Activated CD4-positive, alpha-beta T cell treated with anti-CD3 and anti-CD28 coated beads, Interleukin-2, amount 10 ng/mL, durations not matched to agents 7 days and 5 days (primary cell): ENCODE measurements at places on chromosomes 7 and 10.
A peak's percentile ranks its signal among the peaks of the same experiment; 100 is the strongest.

DNA sequence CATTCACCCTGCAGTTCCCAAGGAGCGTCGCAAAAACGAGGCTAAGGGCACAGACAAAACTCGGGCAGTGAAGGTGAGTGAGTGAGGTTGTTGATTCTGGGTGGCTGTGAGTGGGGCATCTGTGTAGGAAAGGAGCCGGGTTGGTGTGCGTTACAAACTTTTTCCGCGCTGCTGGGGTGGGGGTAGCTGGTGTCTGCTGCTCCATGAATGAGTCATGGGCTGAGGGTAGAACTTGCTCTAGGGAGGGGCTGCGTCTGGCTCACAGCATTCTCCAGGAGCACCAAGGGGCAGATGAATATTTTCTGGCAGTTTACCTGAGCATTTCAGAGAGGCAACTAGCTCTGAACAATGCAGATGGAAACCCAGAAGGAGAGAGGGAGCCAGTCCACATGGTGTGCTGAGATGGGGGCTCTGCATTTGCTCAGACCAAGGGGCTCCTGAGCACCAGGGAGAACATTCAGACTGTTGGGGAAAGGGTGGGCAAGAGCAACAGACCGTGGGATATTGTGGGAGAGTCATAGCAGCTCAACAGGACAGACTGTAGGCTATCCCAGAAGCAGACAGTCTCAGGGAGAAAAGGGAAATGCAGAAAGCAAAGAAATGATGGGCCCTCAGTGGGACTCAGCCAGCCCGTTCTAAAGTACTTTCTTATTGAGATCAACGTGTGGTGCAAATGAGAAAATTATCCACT is 18.8 kb downstream of the NOBOX start:
- H3K4me3 ChIP-seq: no peak overlapping the region
- peaks cover 3% of the 10 kb centered on the region for H3K36me3 ChIP-seq
- H3K27me3 ChIP-seq: no peaks in the 10 kb centered on the region
- H3K27ac ChIP-seq: no peak overlapping the region
- peak; percentile 4 for DNase-seq
- no peaks in the 10 kb centered on the region for H3K4me1 ChIP-seq

DNA sequence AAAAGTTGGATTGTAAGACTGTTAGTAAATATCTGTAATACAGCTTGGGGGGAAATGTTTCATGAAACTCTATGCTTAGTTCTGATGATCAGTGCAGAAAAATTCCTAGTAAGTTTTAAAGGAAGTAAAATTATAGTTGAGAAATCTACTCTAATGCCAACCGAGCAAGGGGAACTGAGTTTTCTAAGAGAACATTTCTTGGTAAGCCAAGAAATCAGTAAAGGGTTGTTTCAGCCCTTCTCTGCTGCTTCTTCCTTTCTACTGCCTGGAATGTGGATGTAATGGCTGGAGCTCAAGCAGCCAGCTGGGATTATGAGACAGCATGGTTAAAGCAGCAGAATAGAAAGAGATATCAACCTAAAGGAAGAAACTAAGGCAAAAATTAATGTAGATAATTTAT is 15.9 kb upstream of the AKR1B1 start:
- H3K4me1 ChIP-seq: no peaks in the 10 kb centered on the region
- H3K27me3 ChIP-seq: no peaks in the 10 kb centered on the region
- no peak overlapping the region for H3K27ac ChIP-seq
- no peak for DNase-seq

- H3K27ac ChIP-seq: no peak overlapping the region
- no peak for DNase-seq
- no peaks in the 10 kb centered on the region for H3K36me3 ChIP-seq
- H3K4me1 ChIP-seq: peaks cover 4% of the 10 kb centered on the region
- no peak overlapping the region for H3K4me3 ChIP-seq
Measured at GRCh38 chr10:75295868-75296441, 60.2 kb upstream of the COMTD1 start.

GRCh38 chr7:115654384-115655214 is 376.0 kb downstream of the TFEC start:
- no peak overlapping the region for H3K4me3 ChIP-seq
- no peaks in the 10 kb centered on the region for H3K4me1 ChIP-seq
- no peaks in the 10 kb centered on the region for H3K27me3 ChIP-seq

DNA sequence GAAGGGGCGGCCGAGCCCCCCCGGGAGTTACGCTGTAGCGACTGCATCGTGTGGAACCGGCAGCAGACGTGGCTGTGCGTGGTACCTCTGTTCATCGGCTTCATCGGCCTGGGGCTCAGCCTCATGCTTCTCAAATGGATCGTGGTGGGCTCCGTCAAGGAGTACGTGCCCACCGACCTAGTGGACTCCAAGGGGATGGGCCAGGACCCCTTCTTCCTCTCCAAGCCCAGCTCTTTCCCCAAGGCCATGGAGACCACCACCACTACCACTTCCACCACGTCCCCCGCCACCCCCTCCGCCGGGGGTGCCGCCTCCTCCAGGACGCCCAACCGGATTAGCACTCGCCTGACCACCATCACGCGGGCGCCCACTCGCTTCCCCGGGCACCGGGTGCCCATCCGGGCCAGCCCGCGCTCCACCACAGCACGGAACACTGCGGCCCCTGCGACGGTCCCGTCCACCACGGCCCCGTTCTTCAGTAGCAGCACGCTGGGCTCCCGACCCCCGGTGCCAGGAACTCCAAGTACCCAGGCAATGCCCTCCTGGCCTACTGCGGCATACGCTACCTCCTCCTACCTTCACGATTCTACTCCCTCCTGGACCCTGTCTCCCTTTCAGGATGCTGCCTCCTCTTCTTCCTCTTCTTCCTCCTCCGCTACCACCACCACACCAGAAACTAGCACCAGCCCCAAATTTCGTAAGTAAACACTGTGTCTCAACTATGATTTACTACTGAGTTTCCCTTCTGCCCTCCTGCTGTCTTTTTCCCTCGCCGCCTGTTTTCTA is 666 bp downstream of the NRG3 start:
- DNase-seq: no peak
- peak overlapping the region; percentile 56 for H3K4me3 ChIP-seq
- H3K4me1 ChIP-seq: peaks cover 3% of the 10 kb centered on the region
- peaks cover 2% of the 10 kb centered on the region for H3K36me3 ChIP-seq
- peaks cover 55% of the 10 kb centered on the region for H3K27me3 ChIP-seq

DNA sequence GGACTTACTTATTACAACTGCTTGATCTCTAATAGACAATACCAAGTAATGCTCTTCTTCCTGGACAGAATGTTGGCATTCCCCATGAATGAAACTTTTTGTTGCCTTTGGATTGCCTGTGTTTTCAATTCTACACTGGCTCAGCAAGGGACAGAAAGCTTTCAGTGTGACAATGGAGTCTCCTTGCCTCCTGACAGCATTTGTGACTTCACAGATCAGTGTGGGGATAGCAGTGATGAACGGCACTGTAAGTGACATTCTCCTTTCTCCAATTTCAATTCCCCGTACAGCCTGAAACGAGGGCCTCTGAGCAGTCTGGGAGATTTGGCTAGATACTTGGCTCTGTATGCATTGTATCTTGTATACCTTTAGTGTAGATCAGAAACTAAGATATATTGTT is 290 bp downstream of the MALRD1 start:
- H3K4me1 ChIP-seq: no peaks in the 10 kb centered on the region
- no peak for DNase-seq
- H3K36me3 ChIP-seq: no peaks in the 10 kb centered on the region
- H3K27me3 ChIP-seq: no peaks in the 10 kb centered on the region
- H3K27ac ChIP-seq: no peak overlapping the region
- no peak overlapping the region for H3K4me3 ChIP-seq

DNA sequence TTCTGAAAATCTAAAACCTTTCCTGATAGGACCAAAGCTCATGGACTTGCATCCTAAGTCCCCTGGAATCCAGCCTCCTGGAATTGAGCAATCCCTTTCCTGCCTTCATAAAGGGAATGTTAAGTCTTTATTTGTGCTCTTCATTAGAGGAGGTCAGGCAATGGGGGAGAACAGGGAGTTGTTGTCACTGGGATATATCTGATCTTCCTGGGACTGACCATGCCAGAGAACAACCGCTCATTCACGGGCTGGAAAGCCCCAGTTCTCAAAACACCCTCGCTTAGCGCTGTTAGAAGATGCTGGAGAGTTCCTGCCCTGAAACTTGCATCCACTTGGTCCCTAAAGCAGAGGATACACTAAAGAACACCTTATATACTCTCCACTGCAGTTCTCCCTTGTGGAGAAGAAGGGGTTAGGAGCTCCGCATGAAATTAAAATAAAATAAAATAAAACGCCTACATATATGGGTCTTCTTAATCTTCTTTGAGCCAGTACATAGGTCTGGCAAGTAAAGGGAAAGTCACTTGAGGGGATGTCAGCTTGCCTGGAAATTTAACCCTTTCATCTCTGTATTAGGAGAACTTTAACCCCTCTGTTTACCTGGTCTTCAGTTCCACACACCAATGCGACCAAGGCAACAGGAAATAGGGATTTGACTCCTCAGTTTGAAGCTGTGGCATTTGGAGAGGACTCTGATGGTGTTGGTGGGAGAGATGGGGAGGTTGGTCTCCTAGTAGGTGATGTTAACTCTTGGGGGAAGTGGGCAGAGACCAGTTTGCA is 1.2 kb downstream of the SORCS1 start:
- no peak overlapping the region for H3K4me3 ChIP-seq
- H3K27me3 ChIP-seq: peaks cover 18% of the 10 kb centered on the region
- H3K36me3 ChIP-seq: no peaks in the 10 kb centered on the region
- H3K4me1 ChIP-seq: peaks cover 1% of the 10 kb centered on the region
- peak overlapping the region; percentile 19 for H3K27ac ChIP-seq
- DNase-seq: no peak
